AG10803 (cell line): ENCODE measurements at places on chromosomes 7 and 10.
A peak's percentile ranks its signal among the peaks of the same experiment; 100 is the strongest.

GRCh38 chr7:12250232-12250631 lies 39.1 kb downstream of the TMEM106B start:
- DNase-seq, result no peak

DNA sequence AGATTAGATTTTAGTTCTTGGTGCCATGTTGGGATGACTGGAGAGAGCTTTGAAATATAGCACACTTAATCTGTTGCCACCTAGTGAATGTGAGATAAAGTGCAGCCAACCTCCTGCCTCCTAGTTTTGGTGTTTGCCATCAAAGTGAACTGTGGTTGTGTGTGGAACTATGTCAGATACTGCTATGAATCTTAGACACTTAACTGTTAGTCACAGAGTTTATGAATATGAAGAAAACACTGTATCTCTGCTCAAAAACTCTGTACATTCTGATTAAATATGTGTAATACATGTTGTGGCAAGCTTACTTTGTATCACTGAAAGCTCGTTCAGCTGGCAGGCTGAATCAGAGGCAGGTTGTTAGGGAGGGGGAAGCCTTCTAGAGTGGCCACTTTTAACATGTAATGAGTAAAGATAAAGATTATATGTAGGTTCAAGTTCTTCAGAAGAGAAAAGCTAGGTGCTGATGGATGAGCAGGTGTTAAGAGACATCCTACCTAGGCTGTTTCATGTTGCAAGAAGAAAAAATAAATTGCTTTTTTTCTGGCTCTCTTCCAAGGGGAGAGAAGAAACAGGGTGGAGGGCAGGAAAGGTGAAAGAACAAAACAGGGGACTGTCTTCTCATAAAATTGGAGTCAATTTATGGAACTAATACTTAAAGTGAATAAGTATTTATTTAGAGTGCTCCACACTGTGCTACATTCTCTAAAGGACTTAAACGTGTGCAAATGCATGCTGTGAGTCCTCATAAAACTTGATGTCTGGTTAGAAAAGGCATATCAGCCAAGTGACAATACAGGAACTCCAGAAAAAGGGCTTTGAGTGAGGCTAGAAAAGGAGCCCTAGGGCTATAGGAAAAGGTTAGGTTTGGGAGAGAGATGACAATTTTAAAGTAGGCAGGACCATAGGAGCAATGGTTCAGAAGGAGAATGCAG lies 14.1 kb upstream of the LAMB1 start:
- peak; percentile 39 for DNase-seq

- DNase-seq, result no peak
These were observed 136.0 kb upstream of the WDR11 start for GRCh38 chr10:120715171-120715570.

DNA sequence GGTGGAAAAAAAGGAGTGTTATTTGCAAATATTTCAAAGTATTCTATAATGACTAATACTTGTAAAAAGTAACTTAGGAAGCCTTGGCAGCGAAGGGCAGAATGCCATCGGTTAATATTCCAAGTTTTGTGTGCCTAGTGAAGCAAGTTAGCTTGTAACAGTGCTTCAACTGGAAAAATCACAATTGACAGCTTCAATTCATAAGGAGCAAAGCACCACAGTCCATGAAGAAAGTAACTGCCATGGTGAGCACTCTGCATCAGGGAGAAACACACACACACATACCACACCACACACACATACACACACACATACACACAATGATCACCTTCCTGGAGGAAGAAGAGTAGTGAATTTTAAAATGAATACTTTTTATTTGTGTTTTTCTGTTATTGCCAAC lies 298.3 kb downstream of the CNTNAP2 start:
- no peak for DNase-seq

DNA sequence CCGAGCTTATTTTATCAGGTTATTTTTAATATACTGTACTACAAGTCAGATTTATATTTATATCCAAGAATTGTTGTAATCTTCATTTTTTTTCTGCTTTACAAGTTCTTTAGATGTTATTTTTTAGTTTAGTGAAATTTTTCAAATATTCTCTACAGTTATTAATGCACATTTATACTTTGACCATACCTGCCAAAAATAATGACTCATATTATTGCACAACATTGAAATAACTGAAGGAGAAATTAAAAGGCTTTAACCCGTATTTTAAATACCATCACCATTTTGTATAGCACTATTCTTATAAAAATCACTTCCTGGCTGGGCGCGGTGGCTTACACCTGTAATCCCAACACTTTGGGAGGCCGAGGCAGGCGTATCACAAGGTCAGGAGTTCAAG lies 278.5 kb downstream of the BICC1 start:
- DNase-seq, result peak; percentile 55

GRCh38 chr10:7583626-7584025 lies 83.1 kb downstream of the ITIH5 start:
- DNase-seq, result no peak

DNA sequence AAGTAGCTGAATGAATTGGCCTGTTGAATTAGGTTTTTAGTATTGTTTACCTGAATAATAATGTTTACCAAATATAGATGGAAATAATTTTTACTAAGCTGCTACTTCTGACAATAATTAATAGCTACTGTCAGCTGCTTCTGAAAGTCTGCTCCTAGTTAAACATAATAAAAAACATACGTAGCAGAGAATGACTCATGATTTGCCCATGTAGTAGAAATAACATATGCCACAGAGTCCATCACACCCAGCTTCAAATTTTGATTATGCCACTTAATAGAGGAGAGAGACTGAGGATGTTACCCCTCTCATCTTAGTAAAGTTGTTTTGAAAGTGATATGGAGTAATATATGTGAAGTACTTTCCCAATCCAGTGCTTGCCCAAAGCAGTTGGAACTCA lies 57.6 kb upstream of the MDFIC start:
- peak; percentile 37 for DNase-seq

- DNase-seq, result no peak
These were observed 7.4 kb downstream of the YWHAG start for GRCh38 chr7:76351372-76351771.

- no peak for DNase-seq
These were observed 95.7 kb upstream of the SVIL start for GRCh38 chr10:29730458-29730857.

DNA sequence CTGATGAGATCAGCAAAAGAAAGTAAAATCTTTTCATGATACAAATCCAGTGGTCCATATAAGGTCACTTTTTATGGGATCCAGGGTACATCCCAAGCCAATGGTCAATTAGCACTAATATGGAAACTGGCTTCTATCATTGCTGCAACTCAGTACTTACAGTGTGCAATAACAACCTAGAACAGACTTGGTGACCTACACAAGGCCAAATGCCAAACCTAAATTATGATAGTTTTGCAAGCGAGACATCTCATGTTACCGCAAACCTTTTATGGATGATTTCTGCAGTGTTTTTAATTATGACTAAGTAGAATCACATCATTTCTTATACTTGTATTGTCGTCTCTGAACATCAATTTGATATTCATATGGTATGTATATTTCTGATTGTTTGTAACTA lies 583.5 kb upstream of the SEMA3D start:
- DNase-seq, result peak; percentile 89
